ENCODE measurements at places on chromosomes 16 and 17.

- peak; percentile 78 for DNase-seq
Measured at GRCh38 chr16:11253009-11253994, 2.7 kb downstream of the SOCS1 start.

GRCh38 chr16:73480381-73480780, 432.5 kb upstream of the ZFHX3 start:
- no peak for DNase-seq

- DNase-seq: no peak
Measured at GRCh38 chr17:50550661-50551432, 3.9 kb downstream of the SPATA20 start.

- no peak for DNase-seq
Measured at GRCh38 chr17:2319051-2319450, 15.3 kb downstream of the SRR start.

- no peak for DNase-seq
Measured at GRCh38 chr16:57707331-57707730, 12.7 kb downstream of the DRC7 start.

GRCh38 chr17:78585006-78585630, 7.9 kb upstream of the DNAH17 start:
- DNase-seq: no peak

- no peak for DNase-seq
Measured at GRCh38 chr17:48994549-48995303, 2.5 kb upstream of the IGF2BP1 start.

DNA sequence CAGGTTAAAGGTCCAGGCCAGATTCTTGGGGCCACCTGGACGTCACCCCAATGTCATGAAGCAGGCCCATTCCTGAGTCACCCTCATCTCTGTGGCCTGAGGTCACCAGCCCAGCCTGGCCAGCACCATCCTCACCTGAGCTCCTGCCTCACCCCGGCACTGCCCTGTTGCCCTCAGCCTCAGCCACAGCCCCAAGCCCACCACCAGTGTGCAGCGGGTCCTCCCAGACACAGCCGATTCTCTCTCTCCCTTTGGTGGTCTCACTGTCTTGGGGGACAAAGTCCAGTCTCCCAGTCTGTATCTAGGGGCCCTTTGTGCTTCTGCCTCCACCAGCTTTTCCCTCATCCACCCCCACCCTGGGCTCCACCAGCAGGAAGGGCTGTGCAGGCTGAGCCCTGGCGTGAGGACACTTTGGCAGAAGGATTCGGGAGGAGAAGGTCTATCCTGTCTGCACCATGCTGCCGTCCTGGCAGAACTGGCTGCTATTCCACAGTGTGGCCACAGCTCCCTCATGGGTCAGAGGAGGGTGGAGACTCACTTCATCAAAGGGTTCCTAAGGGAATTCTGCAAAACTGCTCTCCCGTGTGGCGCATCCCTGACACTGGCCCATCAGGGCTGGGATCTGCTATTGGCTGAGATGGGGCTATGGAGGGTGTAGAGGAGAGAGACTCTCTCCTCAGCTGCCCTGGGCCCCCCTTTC, 64.3 kb downstream of the PRMT7 start:
- DNase-seq: no peak

- no peak for DNase-seq
Measured at GRCh38 chr17:17841601-17842025, 4.8 kb upstream of the SREBF1 start.

DNA sequence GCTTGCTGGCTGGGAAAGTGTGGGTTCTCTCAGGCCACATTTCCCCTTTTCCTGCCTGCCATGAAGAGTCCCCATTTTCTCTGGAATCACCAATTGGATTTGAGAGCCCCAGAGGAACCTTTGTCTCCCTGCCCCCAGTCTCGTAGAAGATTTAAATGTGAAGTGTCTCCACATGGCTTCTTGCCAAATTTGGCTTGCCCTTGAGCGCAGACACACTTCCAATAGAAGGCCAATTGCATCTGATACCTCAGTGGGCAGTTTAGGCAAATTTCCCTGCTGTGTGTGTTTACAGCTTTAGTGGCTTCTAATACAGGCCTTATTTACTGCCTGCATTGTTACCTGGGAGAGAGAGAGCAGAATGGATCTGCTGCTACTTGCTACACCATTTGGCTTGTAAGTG, 29.7 kb downstream of the CDK5R1 start:
- DNase-seq: no peak

DNA sequence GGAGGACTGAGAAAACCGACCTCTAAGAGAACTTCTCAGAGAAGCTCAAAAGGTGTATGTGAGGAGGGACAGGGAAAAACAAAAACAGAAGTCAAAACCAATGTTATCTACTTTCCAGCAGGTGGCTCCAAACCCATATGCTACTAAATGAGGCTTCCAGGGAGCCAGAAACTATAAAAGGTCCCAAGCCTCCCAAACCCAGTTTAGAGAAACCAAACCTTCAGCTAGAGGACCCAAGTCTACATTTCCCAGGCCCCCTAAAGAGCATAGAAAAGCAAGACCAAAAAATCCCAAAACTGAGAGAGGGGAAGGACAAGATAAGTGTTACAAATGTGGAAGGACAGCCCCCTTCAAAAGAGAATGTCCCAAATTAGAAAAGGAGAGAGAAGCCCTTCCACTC, 3.7 kb downstream of the HPR start:
- no peak for DNase-seq

DNA sequence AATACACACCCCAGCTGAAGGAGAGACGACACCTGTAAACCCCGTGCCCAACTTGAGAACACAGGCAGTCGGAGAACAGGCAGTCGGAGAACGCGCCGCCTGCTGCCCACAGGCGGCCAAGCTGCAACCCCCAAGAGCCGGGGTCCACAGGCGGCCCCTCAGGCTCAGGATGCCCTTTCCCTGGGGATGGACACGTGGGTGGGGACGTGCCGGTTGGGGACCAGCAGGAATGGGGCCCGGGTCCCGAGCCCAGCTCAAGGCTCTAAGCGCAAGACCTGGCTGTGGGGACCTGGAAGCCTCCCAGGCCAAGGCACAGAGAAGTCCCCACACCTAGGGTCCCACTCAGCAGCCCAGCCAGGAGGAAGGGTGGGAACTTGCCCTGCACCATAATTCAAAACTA, 79.5 kb upstream of the GNG13 start:
- DNase-seq: no peak

GRCh38 chr17:78196716-78197115, 9.6 kb downstream of the AFMID start:
- no peak for DNase-seq

GRCh38 chr17:41196068-41196467, 6.4 kb downstream of the KRTAP9-1 start:
- DNase-seq: no peak

DNA sequence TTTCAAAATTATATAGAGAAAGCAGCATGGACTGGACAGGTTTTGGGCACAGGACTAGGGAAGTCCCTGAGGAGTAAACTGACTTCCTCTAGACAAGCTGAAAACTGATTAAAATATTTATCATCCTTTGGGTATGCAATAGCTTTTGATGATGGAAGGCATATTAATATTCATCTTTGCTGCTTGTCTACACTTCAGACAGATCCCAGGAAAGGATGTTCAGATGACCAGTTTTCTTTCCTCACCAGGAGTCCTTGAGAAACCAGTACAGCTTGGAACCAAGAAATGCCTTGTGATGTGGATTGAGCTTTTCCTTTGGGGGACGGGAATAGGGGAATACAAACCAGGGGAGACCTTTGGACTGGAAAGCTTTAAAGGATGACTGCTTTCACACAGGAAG, 195.5 kb downstream of the FTO start:
- no peak for DNase-seq

GRCh38 chr17:1385861-1386260, 14.2 kb downstream of the YWHAE start:
- DNase-seq: no peak

GRCh38 chr16:74141015-74141414, 155.6 kb upstream of the PSMD7 start:
- DNase-seq: no peak

GRCh38 chr17:45962221-45962972, 36.7 kb upstream of the STH start:
- no peak for DNase-seq

GRCh38 chr16:55370762-55371482, 46.9 kb downstream of the IRX6 start:
- DNase-seq: peak; percentile 30

DNA sequence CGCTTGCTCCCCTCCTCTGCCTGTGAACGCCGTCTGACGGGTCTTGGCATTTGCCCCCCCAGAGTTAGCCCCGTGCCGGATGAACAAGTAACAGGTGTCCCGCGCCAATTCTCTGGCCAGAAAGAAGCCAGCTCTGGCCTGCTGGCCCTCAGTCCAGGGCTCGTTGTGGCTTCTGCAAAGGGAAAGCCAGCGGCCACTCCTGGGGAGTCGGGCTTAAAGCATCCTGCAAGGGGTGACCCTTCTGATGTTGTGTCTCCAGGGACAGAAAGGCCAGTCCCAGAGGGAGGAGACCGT, 18.4 kb upstream of the OSGIN1 start:
- DNase-seq: no peak

DNA sequence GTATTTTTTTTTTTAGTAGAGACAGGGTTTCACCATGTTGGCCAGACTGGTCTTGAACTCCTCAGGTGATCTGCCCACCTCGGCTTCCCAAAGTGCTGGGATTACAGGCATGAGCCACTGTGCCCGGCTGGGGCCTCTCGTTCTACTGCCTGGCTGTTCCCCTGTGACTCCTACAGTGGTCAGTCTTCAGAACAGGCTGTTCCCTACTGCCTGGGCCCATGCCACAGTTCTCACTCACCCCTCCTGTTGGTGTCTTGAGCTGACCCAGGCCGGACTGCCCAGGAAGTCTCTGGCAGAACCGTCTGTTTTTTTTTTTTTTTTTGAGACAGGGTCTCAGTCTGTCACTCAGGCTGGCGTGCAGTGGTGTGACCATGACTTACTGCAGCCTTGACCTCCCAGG, 3.3 kb downstream of the CDK3 start:
- DNase-seq: no peak

- DNase-seq: no peak
Measured at GRCh38 chr17:38457577-38458371, 29.5 kb downstream of the ARHGAP23 start.

GRCh38 chr16:84847564-84848355, 28.0 kb downstream of the CRISPLD2 start:
- no peak for DNase-seq

- no peak for DNase-seq
Measured at GRCh38 chr16:56866955-56867830, 2.2 kb downstream of the SLC12A3 start.

GRCh38 chr16:67482233-67482924, 968 bp downstream of the AGRP start:
- DNase-seq: peak; percentile 55

- DNase-seq: no peak
Measured at GRCh38 chr17:15112846-15113617, 152.1 kb downstream of the PMP22 start.

DNA sequence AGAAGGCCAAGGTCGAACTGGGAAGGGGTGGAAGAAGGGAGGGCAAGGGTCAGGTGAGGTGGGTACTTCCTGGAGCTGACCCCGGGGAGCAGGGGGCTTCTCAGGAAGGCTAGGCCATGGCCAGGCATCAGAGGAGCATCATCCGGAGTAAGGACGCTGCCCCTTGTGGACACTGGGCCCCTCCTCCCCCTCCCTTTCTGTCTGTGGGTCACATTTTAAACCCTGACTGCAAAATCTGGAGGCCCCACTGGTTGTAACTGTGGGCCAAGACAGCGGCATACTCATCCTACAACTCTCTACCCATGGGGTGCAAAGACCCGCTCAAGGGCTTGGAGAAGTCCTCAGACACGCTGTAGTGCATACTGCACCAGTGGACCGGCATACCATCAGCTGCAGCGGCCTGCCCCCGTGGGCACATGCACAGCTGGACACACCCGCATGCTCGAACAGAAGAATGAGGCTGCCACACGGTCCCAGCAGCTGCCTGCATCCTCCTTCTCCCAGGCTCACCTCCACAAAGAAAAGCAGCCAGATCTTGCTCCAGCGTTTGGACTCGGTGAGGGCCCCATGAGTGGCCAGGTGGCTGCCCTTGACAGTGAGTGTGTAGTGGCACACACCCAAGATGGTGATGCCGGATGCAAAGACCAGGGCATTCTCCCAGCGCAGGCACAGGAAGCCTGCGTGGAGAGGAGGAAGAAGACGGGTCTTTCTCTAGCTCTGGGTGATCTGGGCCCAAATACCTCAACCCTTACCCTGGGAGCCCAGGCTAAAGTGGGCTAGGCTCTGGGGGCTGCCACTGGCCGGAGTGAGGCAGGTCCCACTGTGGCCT, 1.2 kb downstream of the FADS6 start:
- DNase-seq: no peak

GRCh38 chr16:10383626-10384025, 2.2 kb upstream of the ATF7IP2 start:
- no peak for DNase-seq

GRCh38 chr16:27752241-27752640, 202.3 kb downstream of the KATNIP start:
- DNase-seq: no peak

GRCh38 chr17:45277216-45277849, 15.4 kb upstream of the SPATA32 start:
- DNase-seq: peak; percentile 92

GRCh38 chr17:1179818-1180742, at the start of gene ABR:
Gene ABR (minus strand): TSS chr17:1179981. CDS start chr17:1179727, 254 bp downstream.
- DNase-seq: peak; percentile 73

GRCh38 chr16:83920894-83921491, 22.1 kb downstream of the MLYCD start:
- DNase-seq: no peak

- no peak for DNase-seq
Measured at GRCh38 chr16:89175280-89176146, 4.0 kb downstream of the CDH15 start.

- DNase-seq: peak; percentile 45
Measured at GRCh38 chr16:11743308-11744074, 834 bp upstream of the TXNDC11 start.

DNA sequence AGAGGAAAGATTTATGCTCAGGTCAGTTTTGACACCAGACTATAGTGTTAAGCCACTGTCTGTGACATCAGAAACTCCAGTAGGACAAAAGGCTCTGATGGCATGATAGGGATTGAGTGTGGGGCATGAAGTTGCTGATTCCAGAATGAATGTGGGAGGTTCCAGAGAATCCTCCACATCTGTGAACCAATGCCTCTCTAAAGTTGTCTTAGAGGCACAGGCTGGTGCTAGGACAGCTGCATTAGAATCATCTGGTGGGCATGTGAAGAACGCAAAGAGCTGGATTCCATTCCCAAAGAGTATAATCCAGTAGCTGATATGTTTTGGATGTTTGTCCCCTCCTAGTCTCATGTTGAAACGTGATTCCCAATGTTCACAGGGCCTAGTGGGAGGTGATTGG, 32.1 kb upstream of the NLK start:
- no peak for DNase-seq

DNA sequence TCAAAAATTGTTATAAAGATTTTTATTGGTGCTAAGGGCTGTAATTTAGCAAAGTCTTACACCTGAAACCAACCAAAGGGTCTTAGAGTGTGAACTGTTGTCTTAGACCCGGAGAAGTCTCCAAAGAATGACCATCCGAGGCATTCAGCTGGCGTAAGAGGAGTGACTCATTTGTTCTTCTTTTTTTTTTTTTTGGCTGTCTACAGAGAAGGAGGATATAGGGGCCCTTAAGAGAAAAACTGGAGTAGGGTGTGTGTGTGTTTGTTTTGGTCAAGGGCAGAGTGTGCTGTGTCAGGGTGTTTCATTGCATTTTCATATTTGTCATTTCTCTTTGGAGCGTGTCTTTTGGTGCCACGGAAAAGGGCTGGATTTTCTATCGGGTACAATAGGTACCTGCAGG, 508.0 kb downstream of the WWOX start:
- DNase-seq: no peak

- no peak for DNase-seq
Measured at GRCh38 chr17:48095611-48096010, 5.7 kb downstream of the CBX1 start.

- peak; percentile 25 for DNase-seq
Measured at GRCh38 chr17:83185023-83186002, 105.9 kb downstream of the METRNL start.

Data from activated T-cell treated with anti-CD3 and anti-CD28 coated beads, Interleukin-2, amount 50 U/mL, for 24 hours (primary cell).